ENCODE measurements at places on chromosomes 16 and 17. TPM values are rescaled to one million over a fixed set of nuclear protein-coding genes. Genes with fewer than 3 reads are reported as not detected.

DNA sequence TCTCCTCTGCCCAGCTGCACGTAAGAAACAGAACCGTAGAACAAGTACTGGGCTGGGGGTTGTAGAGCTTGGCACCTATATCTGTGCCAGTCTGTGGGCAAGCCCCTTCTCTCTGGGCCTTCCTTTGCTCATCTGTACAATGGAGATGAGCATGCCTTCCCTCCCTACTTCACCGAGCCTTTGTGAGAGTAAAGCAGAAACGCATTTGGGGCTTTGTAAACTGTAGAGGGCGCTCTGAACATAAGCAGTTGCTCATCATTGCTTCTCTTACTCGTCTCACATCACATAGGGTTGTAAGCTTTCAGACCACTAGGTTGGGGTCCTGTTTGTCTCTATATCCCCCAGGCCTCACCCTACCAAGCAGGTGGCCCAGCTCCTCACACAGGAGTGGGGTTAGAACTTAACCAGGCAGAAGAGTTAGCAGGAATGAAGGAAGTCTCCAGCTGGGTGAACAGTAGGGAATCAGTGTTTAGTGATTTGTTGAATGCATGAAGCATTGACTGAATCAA, 15.1 kb downstream of the SAMD14 start:
- H3K27ac ChIP-seq: peak overlapping the region; percentile 33
- H3K36me3 ChIP-seq: peaks cover 5% of the 10 kb centered on the region
- peak; percentile 87 for DNase-seq
- no peak overlapping the region for H3K4me3 ChIP-seq
- H3K4me1 ChIP-seq: peaks cover 16% of the 10 kb centered on the region

GRCh38 chr17:67244431-67245072, 444 bp downstream of the HELZ start:
- no peaks in the 10 kb centered on the region for H3K27me3 ChIP-seq
- DNase-seq: no peak
- peak overlapping the region; percentile 88 for H3K4me3 ChIP-seq
- peak overlapping the region; percentile 88 for H3K27ac ChIP-seq
- peaks cover 24% of the 10 kb centered on the region for H3K4me1 ChIP-seq

GRCh38 chr17:5921512-5922282, 148.5 kb upstream of the WSCD1 start:
- H3K4me1 ChIP-seq: no peaks in the 10 kb centered on the region
- DNase-seq: peak; percentile 12
- peaks cover 35% of the 10 kb centered on the region for H3K27me3 ChIP-seq
- H3K4me3 ChIP-seq: no peak overlapping the region

DNA sequence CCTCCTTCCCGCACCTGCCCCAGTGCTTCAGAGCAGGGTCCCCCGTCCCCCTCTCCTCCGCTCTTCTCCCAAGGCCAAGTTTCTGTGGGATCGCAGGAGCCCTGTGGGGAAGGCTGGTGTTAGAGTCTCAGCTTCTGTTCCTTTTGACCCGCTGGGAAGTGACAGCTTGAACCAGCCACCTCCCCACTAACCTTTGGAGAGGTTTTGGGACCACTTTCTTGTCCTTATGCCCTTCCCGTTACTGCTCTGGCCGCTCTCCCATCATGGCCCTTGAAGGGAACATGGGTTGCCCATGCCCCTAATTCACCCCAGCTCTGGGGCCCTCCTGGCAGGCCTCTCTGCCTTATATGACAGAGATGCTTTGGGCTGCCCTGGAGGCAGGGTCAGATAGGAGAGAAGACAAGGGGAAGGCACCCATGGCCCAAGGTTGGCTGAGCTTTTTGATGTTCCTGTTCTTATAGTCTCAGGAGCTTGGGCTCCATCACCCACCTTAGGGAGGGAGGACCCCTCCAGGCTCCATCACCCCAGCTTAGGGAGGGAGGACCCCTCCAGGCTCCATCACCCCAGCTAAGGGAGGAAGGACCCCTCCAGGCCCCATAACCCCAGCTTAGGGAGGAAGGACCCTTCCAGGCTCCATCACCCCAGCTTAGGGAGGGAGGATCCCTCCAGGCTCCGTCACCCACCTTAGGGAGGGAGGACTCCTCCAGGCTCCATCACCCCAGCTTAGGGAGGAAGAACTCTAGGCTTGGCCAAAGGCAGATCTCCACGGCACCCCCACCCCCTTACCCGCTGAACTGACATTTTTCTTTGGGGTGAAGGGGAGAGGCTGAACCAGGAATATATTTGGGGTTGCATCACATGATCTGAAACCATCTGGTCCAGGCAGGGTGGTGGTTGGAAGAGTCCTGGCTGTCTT, 45.0 kb downstream of the NT5M start:
- no peak for DNase-seq
- no peaks in the 10 kb centered on the region for H3K27me3 ChIP-seq
- H3K4me1 ChIP-seq: no peaks in the 10 kb centered on the region

DNA sequence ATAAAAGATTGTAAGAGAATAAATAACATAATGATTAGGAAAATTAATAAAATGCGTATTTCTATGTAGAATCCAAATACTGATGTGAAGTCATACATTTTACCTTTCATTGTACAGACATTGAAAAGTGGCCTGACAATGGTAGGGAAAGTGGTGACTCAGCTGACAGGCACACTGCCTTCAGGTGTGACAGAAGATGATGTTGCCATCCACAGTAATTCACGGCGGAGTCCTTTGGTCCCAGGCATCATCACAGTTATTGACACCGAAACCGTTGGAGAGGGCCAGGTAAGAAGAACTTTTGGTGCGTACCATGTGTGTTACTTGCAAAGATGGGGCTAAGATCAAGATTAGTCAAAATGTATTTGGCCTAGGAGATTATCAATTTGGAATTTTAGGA, 232.8 kb downstream of the BCAS3 start:
- no peak overlapping the region for H3K4me3 ChIP-seq
- no peaks in the 10 kb centered on the region for H3K36me3 ChIP-seq
- H3K27me3 ChIP-seq: no peaks in the 10 kb centered on the region
- H3K27ac ChIP-seq: no peak overlapping the region

DNA sequence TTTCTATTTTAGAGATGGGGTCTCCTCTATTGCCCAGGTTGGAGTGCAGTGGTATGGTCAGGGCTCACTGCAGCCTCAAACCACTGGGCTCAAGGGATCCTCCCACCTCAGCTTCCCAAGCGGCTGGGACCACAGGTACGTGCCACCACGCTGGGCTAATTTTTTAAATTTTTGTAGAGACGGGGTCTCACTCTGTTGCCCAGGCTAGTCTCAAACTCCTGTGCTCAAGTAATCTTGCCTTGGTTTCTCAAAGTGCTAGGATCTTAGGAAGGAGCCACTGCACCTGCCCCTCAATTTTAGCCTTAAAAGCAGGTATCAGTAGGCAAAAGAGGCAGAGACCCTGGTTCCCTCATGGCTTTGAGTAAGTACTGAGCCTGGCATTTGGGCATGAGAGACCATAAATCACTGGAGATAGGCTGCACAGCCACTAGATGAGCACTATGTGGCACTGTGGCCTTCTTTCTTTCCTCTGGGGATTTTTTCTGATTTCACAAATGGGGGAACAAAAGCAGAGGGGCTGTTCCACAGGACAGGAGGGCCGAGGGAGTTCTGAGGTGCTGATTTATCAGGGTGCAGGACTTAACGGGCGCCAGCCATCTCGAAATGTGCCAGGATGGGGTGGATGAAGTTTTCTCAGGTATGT, 82.2 kb downstream of the PLXDC1 start:
- no peaks in the 10 kb centered on the region for H3K4me1 ChIP-seq
- no peaks in the 10 kb centered on the region for H3K36me3 ChIP-seq
- H3K27ac ChIP-seq: no peak overlapping the region

- H3K36me3 ChIP-seq: no peaks in the 10 kb centered on the region
- H3K27me3 ChIP-seq: no peaks in the 10 kb centered on the region
- H3K4me1 ChIP-seq: peaks cover 19% of the 10 kb centered on the region
- DNase-seq: no peak
These were observed 115.3 kb upstream of the NOL11 start for GRCh38 chr17:67602444-67602843.

- H3K4me1 ChIP-seq: no peaks in the 10 kb centered on the region
- no peaks in the 10 kb centered on the region for H3K36me3 ChIP-seq
- H3K4me3 ChIP-seq: no peak overlapping the region
- no peaks in the 10 kb centered on the region for H3K27me3 ChIP-seq
- DNase-seq: no peak
These were observed 263.3 kb upstream of the TBX2 start for GRCh38 chr17:61136296-61136695.

DNA sequence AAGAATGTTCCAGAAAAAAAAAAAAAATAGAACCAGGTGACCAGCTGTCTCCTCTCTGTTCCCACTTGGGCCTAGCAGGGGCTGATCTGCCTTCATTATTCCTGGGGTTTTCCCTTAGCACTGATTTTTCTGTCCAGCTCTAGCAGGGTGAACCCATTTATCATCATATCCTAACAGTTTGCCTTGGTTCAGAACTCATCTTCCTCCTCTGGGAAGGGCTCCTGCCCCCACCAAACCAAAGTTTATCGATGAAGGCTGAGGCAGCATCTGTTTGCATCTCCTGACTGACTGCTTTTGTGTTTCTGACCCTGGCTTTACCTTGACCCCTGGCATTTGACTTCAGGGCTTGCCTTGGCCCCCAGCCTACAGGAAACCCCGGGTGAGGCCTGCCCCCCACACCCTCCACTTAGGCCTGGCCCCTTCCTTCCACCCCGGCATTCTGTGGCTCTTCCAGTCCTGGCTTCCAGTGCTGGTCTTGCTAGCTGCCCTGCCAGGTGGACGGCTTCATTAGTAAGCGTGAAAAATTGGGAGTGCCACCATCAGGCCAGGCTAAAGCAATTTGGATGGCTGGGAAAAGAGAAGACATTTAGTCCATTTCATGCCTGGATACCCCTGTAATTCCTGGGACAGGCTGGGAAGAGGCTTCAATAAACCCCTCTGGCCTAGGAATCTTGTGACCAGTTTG, 164.9 kb downstream of the CCDC182 start:
- DNase-seq: no peak
- no peak overlapping the region for H3K4me3 ChIP-seq
- peaks cover 27% of the 10 kb centered on the region for H3K4me1 ChIP-seq
- no peak overlapping the region for H3K27ac ChIP-seq

DNA sequence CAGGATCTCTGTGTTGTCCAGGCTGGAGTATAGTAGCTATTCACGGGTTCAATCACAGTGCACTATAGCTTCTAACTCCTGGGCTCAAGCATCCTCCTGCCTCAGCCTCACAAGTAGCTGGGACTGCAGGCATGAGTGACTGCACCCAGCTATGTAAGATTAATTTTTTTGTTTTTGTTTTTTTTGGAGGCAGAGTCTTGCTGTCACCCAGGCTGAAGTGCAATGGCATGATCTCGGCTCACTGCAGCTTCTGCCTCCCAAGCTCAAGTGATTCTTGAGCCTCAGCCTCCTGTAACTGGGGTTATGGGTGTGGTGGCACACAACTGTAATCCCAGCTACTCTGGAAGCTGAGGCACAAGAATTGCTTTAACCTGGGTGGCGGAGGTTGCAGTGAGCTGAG, 15.8 kb downstream of the PPM1D start:
- H3K36me3 ChIP-seq: no peaks in the 10 kb centered on the region
- H3K27ac ChIP-seq: no peak overlapping the region
- no peak for DNase-seq
- no peak overlapping the region for H3K4me3 ChIP-seq
- H3K27me3 ChIP-seq: no peaks in the 10 kb centered on the region

- H3K36me3 ChIP-seq: peaks cover 21% of the 10 kb centered on the region
- H3K27me3 ChIP-seq: no peaks in the 10 kb centered on the region
- H3K27ac ChIP-seq: no peak overlapping the region
- no peak overlapping the region for H3K4me3 ChIP-seq
- peak; percentile 45 for DNase-seq
These were observed 6.5 kb downstream of the GOSR2 start for GRCh38 chr17:46929413-46929812.

- H3K27me3 ChIP-seq: no peaks in the 10 kb centered on the region
- no peaks in the 10 kb centered on the region for H3K4me1 ChIP-seq
- no peak overlapping the region for H3K27ac ChIP-seq
- H3K4me3 ChIP-seq: no peak overlapping the region
These were observed 10.5 kb downstream of the SLC13A5 start for GRCh38 chr17:6702567-6703215.

DNA sequence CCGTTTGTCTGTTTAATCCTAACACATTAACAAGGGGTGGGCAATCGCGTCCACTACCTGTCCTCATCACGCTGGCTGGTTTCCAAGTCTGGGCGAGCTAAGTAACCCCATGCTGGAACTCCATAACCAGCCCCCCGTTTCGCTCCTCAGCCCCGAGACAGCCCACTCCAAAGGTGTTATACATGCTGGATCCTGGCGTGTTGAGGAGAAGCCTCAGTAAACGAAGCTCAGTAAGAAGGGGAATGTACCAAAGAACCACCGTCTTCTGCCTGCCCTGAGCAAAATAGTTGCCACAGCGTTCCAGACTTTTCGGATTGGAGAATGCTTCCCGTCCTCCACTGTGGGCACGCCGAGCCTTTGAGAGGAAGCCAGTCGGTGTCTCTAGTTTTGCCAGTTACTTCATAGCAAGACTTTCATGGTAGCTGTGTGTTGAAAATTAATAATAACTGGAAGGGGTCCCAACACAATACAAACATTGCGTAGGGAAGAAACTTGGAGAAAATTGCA, 16.1 kb upstream of the C17orf78 start:
- H3K27me3 ChIP-seq: no peaks in the 10 kb centered on the region
- H3K4me1 ChIP-seq: no peaks in the 10 kb centered on the region
- H3K27ac ChIP-seq: no peak overlapping the region

DNA sequence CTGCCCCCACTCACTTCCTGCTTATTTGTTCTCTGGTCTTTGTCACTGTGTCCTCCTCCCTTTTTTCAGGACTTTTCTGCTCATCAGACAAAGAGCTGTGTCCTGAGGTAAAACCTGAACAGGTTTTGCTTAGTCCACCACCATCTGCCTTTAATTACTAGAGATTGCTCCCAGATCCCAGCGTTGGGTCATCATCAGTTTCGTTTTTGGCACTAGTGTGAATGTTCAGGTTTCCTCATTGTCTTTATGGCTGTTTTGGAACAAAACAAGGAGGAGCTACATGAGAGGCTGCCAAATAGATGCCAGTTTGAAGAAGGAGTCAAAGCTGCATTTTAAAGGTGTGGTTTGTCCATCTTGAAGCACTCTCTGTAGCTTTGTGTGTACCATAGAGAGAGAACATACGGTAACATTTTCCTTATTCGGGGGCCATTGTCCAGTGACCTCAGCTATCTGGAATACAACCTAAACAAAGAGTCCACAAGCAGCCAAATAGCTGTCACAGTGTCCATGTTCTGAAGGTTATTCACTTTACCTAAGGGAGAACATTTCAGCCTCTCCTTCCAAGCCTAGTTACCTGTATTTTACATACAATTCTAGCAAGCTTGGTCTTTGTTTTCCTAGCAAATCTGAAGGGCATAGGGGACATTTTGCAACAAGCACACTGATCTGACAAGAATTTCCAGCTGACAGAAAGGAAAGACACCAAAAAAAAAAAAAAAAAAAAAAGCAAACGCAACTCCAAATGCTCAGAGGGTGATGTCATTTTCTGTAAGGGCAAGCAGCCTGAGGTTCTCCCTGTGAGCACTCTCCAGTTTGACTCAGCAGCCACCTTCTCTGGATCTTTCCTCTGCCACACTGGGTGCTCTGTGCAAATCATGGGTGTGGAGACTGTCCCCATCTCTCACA, 196.1 kb downstream of the NTN1 start:
- H3K36me3 ChIP-seq: no peaks in the 10 kb centered on the region
- no peak for DNase-seq
- H3K27me3 ChIP-seq: no peaks in the 10 kb centered on the region
- no peak overlapping the region for H3K27ac ChIP-seq

The SCARF1 gene
- 0.24 TPM for total RNA-seq

The RDM1 gene
- 2.1 TPM for total RNA-seq

The CEP295NL gene
- 1.5 TPM for total RNA-seq

The ADAMTS18 gene
- not detected for total RNA-seq

The VASN gene
- 5.4 TPM for total RNA-seq

Measured in A673 (cell line).